Bronchial epithelial cell (primary cell): ENCODE measurements at places on chromosomes 5 and 9. TPM values are rescaled to one million over a fixed set of nuclear protein-coding genes. Genes with fewer than 3 reads are reported as not detected.

DNA sequence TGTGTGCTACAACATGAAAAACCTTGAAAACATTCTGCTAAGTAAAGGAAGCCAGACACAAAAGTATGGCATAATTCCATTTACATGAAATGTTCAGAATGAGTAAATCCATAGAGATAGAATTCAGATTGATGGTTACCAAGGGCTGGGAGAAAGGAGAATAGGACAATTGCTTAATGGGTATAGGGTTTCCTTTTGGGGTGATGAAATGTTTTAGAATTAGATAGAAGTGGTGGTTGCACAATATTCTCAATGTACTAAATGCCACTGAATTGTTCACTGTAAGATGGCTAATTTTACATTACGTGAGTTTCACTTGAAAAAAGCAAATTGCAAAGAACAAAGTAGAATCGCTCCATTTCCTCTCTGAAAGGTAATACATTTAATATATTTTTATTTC, 43.0 kb upstream of the GAS1 start:
- DNase-seq, result peak; percentile 77

DNA sequence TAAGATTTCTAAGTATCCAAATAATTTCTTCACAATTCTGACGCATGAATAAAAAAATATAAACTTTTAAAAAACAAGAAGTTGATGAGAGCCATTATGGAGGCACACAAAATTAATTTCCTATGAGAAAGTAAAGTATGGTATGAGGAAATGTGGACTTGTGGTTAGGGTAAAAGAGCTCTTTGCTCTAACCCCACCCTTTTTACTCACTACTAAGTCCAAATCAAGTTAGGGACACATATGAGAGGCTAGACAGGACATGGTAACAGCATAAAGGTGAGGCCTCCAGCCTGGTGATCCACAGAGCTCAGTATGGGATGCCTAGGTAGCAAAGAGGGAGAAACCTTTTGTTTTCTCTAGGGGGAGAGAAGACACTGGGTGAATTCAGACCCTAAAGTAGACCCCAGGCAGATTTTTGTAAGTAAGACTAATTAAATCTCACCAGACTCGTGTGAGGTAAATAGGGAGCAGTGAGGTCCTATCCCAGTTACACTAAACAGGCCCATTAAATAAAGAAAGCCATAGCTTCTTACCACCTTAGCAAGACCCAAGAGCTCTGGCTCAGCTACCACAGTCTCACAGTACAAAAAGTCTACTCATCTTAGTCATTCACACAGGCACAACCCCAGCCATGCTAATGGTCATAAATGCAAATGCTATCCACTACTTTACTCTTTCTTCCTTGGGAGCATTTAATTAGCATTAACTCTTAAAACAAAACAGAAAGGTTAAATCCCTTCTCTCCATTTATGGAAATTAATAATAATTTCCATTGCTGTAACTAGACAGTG, 42.6 kb downstream of the MLLT3 start:
- DNase-seq, result peak; percentile 69

GRCh38 chr5:1887588-1888360, 5.0 kb upstream of the IRX4 start:
- DNase-seq, result no peak

DNA sequence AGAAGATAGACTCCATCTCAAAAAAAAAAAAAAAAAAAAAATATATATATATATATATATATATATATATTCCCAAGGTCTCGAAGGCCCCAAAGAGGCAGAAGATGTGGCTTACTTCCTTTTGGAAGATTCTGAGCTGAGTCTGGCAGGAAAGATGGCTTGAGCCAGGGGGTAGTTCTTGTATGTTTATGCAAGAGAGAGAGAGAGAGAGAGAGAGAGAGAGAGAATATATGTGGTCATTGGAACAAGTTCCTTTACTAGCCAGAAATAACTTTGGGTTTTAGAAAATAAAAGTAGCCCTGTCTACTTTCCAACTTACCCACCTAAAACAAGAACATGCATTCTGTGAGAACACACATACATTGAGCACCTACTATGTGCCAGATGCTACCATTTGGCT, 17.6 kb downstream of the NCS1 start:
- no peak for DNase-seq

Gene FSD1L
- total RNA-seq, result 2.4 and 4.2 TPM in 2 replicates

GRCh38 chr5:115324021-115324420, 27.6 kb upstream of the CCDC112 start:
- DNase-seq, result peak; percentile 9

Gene GALNT12
- total RNA-seq, result 1.0 and 2.6 TPM in 2 replicates

Gene SPINK13
- not detected in 2 replicates for total RNA-seq

DNA sequence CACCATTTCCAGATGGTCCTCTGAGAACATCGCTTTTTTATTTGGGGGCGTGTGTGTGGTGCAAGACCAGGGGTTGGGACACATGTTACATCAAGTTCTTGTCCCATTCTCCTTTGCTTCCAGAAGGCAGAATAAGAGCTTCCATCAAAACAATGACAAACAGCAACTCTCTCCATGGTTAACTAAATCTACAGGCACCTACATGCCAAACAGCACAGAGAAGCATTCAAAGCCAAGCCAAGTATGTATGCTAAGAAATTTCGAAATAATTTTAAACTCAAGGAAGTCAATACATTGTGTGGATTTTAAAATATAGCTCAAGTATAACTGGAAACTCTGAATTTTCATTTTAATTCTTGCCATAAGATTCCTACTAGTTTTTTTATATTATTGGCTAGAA, 105.6 kb downstream of the SEC61B start:
- DNase-seq, result peak; percentile 55

Gene MARVELD2
- total RNA-seq, result 19.5 and 28.7 TPM in 2 replicates

Gene CDH9
- not detected in 2 replicates for total RNA-seq

DNA sequence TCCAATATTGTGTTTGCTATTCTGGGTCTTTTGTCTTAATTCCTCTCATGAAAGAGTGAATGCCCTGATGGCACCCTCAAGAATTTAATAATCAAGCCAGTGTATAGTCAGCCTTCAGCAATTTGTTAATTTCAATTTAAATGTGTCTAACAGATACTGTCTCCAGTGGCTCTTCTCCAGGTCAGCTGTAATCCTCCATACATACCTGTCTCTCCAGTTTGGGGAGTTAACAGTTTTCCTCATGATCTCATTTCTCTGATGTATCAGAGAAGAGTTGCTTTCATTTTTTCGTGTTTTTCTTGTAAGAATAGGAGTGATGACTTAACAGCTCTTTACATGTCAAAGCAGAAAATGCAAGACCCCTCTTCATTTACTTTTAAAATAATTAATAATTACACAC, 500.3 kb upstream of the RORB start:
- DNase-seq, result peak; percentile 38

DNA sequence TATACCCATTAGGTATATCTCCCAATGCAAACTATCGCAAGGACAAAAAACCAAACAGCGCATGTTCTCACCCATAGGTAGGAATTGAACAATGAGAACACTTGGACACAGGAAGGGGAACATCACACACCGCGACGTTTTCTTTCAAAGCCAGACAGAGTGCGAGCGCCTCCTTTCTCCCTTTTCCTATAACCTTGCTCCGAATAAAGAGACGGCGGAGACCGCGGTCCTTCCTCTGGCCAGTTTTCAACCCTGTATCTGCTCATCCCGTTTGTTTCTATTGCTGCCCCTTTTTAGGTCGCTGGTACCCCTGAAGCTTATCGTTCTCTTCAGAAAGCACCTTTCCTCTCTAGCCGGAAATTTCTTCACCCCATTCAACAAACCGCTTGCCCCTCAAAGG, 1.3 kb downstream of the LVRN start:
- no peak for DNase-seq

GRCh38 chr9:110140276-110140675, 67.7 kb downstream of the C9orf152 start:
- DNase-seq, result no peak

DNA sequence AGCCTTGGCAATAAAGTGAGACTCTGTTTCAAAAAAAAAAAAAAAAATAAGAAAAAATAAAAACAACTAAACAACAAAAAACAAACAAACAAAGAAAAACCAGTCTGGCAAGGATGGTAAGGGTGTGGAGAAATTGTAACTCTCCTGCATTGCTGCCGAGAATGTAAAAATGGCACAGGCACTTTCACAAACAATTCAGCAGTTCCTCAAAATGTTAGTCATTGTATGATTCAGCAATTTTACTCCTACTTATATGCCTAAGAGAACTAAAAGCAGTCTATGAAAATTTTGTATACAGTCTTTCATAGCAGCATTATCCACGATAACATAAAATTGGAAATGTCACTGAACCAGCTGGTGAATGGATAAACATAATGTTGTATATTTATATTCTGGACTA, 280.4 kb downstream of the CDH9 start:
- peak; percentile 38 for DNase-seq

GRCh38 chr5:168752012-168752411, 172.8 kb upstream of the PANK3 start:
- DNase-seq, result no peak

Gene SPATA6L
- total RNA-seq, result 2.6 and 6.5 TPM in 2 replicates

Gene FASTKD3
- 5.8 and 6.4 TPM in 2 replicates for total RNA-seq

GRCh38 chr5:107966201-107966600, 295.5 kb upstream of the EFNA5 start:
- DNase-seq, result no peak
